CD4-positive, CD25-positive, alpha-beta regulatory T cell (primary cell): ENCODE measurements at places on chromosomes 7 and 10.

- no peak for DNase-seq
Measured at GRCh38 chr7:34761206-34761605, 103.2 kb downstream of the NPSR1 start.

DNA sequence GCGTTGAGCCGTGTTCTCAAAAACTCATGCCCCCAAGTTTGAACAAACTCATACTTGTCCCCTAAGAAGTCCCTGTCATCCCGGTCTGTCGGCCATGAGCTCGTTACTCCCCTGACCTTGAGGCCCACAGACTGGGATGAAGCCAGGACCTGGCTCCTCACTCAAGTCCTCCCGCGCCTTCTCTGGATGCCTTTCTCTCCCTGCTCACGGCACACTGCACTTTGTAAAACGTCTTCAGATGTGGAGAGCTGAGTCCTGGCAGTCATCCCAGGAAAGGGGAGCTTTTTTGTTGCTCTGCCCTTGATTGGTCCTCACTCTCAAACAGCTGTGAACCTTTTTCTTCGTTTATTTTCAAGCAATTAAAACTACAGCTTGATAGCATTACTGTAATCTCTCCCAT lies 110.8 kb downstream of the JAZF1 start:
- no peak for DNase-seq

- no peak for DNase-seq
Measured at GRCh38 chr7:1360521-1360971, 98.7 kb downstream of the MICALL2 start.

DNA sequence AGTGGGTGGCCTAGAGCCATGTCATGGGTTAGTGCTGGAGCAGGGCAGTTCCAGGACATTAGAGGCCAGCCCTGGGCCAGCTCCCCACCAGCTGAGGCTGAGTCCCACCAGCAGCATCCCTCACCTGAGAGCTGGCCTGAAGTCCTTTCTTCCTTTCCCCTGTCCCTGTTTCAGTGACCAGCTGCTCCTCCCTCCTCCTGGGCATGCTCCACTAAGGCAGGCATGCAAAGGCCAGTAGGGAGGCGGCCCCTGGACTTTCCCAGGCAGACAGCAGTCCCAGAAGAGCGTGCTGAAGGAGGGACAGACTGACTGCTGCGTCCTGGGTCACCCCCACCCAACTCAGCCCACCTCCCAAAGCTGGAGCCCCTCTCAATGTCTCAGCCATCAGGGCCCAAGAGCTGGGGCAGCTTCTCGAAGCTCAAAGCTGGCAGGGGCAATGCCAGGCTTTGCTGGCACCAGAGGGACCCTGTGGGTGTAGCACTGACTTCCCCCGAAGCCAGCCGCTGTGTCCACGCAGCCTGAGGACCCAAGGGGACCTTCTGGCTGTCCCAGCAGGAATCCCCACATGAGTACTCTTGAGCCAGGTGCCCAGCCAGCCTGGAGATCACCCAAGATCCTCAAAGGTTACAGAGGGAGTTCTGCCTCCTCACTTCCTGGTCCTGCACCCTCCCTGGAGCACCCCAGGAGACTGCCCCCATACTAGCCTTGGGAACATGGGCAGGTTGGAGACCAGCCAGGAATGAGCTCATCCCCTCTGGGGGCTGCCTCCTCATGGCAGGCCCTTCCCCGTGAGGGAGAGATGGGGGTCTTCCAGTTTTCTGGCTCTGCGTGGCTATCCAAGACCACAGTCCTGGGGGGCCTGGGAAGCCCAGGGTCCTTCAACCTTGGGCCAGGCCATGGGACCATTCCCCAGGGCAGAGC lies 35.2 kb upstream of the RET start:
- DNase-seq = no peak

DNA sequence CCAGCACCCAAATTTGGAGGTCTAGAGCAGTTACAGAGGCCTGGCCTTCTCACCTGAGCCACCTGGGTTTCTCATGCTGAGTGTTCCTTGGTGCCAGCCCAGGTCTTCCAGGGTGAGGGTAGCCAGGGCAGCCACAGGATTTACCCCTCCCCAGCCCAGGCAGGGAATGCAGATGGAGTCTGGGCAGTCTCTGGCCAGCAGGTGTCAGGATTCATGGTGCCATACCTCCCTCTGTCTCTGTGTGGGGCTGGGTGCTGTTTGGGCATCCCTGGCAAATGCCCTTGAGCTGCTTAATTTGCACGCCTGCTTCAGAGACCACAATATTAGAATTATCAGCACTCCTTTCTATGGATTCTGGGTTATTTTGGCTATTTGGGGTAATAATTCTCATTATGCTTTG lies 246.7 kb downstream of the GFRA1 start:
- DNase-seq = no peak
